ENCODE measurements at places on chromosomes 13 and 19.

DNA sequence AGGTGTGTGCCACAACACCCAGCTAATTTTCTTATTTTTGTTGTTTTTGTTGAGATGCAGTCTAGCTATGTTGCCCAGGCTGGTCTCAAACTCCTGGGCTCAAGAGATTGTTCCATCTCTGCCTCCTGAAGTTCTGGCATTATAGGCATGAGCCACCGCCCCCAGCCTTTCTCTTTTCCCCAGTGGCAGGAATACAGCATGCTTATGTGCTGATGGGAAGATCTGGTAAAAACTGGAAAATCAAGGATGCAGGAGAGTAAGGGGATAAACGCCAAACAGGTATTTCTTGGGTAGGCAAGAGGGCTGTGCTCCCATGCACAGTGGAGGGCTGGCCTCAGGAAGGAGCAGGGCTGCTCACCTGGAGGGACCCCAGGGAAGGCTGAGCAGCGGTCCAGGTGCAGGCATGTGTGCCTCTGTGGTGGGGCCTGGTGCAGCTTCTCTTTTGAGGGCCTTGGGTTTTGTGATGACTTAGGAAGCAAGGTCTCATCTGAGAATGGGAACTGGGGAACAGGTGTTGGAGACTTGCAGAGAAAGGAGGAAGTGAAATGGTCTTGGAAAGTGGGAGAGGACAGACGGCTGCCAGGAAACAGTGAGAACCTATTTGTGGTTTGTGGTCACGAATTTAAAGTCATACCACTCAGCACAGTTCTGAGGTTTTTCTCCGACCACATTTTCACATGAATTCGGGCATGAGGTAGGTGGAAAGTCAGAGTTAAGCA lies 106.5 kb downstream of the TEX26 start:
- no peak for DNase-seq

DNA sequence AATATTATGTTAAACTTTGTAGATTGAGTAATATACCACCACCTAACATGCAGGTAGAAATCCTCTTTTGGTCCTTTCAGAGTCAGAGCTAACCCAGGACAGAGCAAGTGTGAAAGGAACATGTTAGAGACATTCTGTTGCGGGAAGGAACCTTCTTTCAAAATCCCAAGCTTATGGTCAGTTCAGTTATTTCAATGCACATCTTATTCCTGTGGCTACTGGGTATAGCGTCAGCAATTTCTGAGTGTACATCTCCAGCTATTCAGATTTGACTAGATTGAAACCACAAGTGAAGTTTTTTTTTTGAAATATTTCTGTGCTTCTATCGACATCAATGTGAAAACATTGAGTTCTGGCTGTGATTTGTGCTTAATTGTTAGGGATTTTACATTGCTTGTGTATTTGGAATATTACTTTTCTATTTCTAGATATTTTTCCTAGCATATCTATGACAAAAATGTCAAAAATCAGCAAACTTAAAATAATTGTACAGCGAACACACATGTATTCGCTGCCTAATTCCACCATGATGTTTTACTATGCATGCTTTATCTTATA lies 165.3 kb downstream of the LMO7 start:
- DNase-seq = no peak

GRCh38 chr13:82480415-82480814 lies 1401.9 kb downstream of the SLITRK1 start:
- no peak for DNase-seq

DNA sequence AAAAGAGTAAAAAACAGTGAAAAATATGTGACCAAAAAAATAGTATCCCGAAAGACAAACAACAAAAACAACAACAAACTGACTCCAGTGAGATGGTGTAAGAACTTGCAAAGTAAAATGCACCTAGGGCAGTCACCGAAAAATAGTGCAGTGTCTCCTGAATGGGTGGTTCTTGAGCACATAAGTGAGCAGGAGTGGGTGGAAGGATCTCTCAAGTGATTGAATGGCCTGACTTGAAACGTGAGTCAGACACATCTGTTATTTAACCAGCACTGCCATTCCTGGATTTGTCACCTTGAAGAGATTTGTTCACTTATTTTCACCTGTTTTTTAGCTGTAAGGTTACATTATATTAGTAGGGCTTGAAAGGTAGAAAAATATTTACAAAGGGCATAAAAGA lies 3.5 kb downstream of the ZNF738 start:
- DNase-seq = no peak

DNA sequence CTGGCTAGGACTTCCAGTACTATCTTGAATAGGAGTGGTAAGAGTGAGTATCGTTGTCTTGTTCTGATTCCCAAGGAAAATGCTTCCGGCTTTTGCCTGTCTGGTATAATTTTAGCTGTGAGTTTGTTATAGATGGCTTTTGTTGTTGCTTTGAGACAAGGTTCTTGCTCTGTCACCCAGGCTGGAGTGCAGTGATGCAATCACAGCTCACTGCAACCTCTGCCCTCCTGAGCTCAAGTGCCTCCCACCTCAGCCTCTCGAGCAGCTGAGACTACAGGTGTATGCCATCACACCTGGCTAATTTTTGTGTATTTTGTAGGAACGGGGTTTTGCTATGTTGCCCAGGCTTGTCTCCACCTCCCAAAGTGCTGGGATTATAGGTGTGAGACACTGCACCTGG lies 6.1 kb upstream of the ZNF543 start:
- DNase-seq = no peak

- DNase-seq = no peak
These were observed 5.1 kb downstream of the ZNF599 start for GRCh38 chr19:34767951-34768350.

GRCh38 chr19:3330047-3330446 lies 36.3 kb upstream of the NFIC start:
- no peak for DNase-seq

DNA sequence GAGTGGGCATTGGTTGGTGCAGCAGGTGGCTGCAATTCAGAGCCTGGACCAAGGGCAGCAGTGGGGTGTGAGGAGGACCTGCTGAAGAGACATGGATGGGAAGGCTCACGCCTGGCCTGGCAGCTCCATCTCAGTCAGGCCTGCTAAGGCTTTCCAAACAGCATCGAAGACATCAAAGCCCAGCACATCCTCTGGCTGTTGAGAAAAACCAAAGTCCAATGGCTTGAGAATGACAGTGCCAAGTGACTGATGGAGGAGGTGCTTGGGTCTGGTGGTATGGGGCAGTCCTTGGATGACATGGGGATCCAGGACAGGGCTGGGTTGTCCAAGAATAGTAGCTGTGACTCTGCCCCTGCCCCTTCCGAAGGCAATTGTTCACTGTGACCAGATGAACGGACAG lies 19.0 kb upstream of the XPO4 start:
- DNase-seq = no peak

All from tibial artery (tissue), 4 donors.